ENCODE measurements at places on chromosomes 11 and 22.

GRCh38 chr11:130765406-130765805 lies 150.9 kb downstream of the SNX19 start:
- DNase-seq = no peak

DNA sequence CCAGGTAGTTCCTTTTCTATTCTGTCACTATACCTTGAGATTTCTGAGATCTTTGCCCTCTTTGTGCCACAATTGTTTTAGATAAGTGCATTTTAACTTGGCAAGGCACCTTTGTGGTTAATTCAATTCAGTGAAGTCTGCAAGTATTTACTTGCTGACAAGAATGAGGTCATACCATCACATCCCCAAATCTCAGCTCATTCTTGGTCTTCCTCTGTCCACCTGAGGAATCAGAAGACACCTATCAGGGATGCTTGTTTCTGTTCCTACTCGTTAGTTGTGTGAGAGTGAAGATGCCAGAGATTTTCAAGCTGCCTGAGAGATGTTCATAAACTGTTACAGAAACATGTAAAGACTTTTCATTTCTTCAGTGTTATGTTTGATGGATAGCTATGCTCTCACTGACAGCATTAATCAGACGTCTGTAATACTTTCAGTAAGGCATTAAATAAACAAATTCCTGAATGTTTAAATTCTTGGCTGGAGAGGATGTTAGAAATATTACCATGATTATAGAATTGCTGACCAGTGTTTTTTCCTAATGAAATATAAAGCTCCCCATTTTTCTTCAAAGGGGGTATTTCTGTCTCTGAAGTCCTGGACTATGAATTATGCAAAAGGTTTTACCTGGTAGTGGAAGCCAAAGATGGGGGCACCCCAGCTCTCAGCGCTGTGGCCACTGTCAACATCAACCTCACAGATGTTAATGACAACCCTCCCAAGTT lies 135.0 kb upstream of the MTNR1B start:
- no peak for DNase-seq

GRCh38 chr22:24325105-24325757 lies 54.6 kb downstream of the SPECC1L start:
- DNase-seq = no peak

DNA sequence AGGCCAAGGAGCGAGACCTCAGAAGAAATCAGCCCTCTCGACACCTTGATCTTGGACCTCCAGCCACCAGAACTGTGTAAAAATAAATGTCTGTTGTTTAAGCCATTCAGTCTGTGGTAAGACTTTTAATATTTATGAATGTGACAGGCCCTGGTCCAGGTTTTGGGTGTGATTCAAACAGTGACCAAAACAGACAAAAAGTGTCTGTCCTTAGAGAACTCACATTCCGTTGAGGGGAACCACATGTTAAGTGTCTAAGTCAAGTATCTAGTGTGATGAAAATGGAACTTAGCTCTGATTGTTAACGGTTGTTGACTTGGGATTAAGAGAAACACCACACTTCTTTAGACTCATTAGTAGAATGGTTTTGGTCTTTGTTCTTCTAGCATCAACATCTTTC lies 22.2 kb downstream of the ATXN10 start:
- DNase-seq = no peak

GRCh38 chr22:46414704-46415103 lies 79.2 kb downstream of the TRMU start:
- no peak for DNase-seq

DNA sequence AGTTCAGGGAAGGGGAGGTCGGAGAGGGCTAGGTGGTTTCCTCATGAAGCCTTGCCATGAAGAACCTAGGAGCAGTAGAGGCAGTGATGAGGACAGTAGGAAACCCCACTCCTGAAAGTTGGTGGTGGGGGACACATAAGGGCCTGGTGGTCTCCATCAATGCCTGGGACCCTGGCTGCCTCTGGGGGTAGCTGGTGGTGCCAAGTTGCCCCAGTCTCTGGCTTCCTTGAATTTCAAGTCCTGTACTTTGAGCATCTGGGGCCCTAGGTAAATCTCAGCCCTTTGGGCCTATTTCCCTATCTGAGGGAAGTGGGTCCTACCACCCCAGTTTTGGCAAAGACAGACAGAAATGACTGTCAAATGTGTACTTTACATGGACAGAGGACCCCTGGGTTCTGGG lies 28.1 kb downstream of the AMPD3 start:
- no peak for DNase-seq

DNA sequence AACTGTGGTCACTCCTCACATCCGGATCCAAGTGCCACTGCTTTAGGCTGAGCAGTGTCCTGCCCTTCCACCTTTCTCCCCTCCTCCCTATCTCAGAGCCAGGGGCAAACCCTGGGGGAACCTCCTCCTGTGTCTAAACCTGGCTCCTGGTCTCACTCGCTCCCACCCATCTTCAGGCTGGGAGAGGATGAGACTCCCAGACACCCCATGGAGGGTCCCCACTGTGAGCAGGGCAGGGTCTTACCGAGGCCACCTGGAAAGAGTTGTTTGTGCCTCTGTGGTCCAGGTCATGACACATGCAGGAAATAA lies 93.6 kb downstream of the PDE2A start:
- no peak for DNase-seq

All from activated CD4-positive, CD25-positive, alpha-beta regulatory T cell treated with anti-CD3 and anti-CD28 coated beads, Interleukin-2, amount 50 U/mL, for 72 hours (primary cell).